ENCODE measurements at places on chromosomes 11 and 22. TPM values are rescaled to one million over a fixed set of nuclear protein-coding genes. Genes with fewer than 3 reads are reported as not detected.

The LGR4 gene
- 18.7 TPM for total RNA-seq

The SULT4A1 gene
- total RNA-seq, result not detected

The NFAM1 gene
- total RNA-seq, result not detected

The SCT gene
- total RNA-seq, result not detected

The TMPRSS4 gene
- 0.12 TPM for total RNA-seq

The OR52N2 gene
- not detected for total RNA-seq

The PHOX2A gene
- total RNA-seq, result not detected

The LMO2 gene
- 0.31 TPM for total RNA-seq

The PTH gene
- not detected for total RNA-seq

The ATP5MG gene
- total RNA-seq, result 194 TPM

The MYO18B gene
- not detected for total RNA-seq

The KCNA4 gene
- not detected for total RNA-seq

The PKDREJ gene
- not detected for total RNA-seq

The SNX32 gene
- not detected for total RNA-seq

The KRTAP5-11 gene
- total RNA-seq, result not detected

The SPI1 gene
- total RNA-seq, result not detected
